GM23248 (cell line): ENCODE measurements at places on chromosomes 4 and X. TPM values are rescaled to one million over a fixed set of nuclear protein-coding genes. Genes with fewer than 3 reads are reported as not detected.

The TENT5D gene
- total RNA-seq: not detected in 2 replicates

DNA sequence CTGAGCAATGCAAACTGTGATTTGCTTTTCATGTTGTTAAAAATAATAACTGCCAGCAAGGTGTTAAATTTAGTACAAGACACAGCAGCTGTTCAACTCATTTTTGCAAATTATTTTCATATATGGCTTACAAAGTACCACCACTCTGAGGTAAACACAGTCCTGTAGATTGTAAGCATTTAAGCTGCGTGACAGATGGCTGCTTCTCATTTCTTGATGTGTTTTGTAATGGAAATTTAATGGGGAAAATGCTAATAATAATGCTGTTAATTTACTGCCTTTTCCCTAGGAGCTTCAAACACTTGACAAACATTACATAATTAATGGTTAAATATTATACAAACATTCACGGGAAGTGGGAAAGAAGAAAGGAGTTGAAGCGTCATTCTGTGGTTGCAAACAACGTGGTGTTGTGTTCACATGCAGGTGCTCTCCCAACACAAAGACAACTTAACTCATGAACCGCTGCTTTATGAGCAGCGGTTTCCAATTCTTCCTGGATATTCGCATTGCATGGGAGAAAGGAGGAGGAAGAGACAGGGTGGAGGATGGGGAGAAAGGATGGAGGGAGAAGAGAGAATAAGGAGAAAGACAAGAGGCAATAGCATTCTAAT is 236.8 kb upstream of the VCX start:
- DNase-seq: no peak

The MAGIX gene
- 1.3 and 8.0 TPM in 2 replicates for total RNA-seq

GRCh38 chrX:43646800-43647199 is 9.3 kb upstream of the MAOA start:
- DNase-seq: no peak

DNA sequence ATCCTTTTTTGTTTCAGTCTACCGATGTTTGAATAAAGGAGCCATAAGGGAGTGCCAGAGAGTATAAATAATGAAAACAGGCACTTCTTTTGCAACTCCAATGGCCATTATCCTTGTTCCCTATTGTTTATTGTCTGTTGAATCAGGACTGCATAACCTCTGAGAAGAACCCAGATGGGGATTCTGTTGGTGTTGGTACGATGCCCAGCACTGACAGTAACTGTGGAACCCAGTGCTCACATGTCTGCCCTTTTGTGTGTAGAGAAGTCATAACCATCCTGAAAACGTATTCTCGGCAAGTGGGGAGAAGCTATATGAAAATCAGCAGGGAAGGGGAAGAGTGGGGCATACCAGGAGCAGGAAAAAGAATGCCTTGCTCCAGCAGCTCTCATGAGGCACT is 195.1 kb upstream of the EDNRA start:
- no peak for DNase-seq

The HTN1 gene
- total RNA-seq: not detected in 2 replicates

DNA sequence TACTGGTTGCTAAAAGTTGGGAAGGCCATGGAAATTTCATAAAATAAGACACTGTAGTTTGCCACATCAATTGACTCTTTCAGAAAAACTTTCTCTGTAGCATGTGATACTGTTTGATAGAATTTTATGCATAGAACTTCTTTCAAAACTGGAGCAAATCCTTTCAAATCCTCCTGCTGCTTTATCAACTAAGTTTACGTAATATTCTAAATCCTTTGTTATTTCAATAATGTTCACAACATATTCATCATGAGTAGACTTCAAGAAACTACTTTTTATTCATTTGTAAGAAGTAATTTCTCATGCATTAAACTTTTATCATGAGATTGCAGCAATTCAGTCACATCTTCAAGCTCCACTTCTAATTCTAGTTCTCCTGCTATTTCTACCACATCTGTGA is 199.3 kb downstream of the PCDH18 start:
- no peak for DNase-seq

DNA sequence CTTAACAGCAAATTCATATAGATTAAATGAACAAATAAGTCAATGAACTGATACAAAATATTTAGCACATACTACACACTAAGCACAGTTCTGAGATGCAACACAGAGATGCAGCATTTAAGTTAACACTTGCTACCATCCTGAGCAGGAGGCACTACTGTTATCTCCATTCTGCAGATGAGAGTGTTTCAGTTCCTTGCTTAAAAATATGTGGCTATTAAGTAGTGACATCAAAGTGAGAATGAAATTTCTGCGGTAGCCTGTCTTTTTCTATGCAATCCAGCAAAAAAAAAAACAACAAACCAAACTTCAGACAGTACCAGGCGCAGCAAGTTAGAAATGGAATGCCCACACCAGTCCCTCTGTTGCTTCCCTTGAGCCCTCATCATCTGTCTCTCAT is 90.8 kb downstream of the SHISA3 start:
- DNase-seq: no peak

DNA sequence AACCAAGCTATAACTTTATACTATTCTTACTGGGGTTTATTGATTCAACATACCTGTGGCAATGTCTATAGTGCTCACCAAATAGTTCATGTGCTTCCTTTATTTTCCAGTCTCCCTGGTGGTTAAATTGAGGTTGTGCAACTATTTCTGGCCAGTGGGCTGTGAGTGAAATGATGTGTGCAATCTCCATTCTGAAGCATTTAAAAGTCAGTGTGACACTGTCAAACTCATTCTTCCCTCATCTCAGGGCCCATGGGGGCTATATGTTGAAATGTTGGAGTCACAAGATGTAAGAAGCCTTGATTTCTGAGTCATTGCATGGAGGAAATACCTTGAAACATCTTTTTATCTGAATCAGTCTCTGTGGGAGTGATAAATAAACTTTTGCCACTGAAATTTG is 414.3 kb upstream of the RPS6KA3 start:
- peak; percentile 70 for DNase-seq

DNA sequence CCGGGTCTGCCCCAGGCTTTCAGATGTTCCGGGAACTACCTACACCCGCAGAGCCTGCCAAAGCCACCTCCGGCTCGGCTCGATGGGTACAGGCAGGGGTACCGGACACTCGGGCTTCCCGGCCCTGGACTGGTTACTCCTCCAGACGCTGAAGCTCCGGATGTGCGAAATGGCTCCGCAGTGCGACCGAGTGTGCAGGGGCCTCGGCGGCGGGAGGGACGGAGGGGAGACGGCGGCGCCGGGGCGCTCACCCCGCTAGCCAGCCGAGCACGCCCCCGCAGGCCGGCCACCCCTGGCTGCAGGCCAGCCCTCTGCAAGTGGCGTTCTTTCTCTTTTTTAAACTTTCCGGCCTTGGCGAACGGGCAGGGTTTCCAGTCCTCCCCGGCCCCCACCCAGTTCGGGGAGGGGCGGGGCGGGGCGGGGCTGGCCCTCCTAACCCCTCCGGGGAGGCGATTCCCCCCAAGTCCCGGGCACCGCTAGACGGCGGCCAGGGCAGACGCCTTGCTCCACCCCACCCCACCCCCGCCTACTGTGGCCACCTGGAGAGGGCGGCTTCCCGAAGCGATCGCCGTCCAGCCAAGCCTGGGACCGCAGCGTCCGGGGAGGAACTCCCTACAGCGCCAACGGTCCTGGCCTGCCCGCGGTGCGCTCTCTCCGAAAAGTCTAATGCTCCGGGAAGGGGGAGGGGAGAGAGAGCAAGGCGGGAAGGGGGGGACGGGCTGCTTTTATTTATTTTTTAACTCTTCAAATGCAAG is 7.5 kb downstream of the BCOR start:
- peak; percentile 49 for DNase-seq

- peak; percentile 66 for DNase-seq
Observed at GRCh38 chr4:156983366-156983765, 11.8 kb upstream of the PDGFC start.

- DNase-seq: peak; percentile 16
Observed at GRCh38 chr4:16083241-16084191, at the start of gene PROM1. PROM1 (minus strand) TSS chr4:16084023; CDS start chr4:16075906, 8,117 bp downstream.

The PCDH19 gene
- 0.51 and 0.54 TPM in 2 replicates for total RNA-seq

- DNase-seq: peak; percentile 83
Observed at GRCh38 chr4:74675673-74676279, 118.5 kb downstream of the BTC start.

DNA sequence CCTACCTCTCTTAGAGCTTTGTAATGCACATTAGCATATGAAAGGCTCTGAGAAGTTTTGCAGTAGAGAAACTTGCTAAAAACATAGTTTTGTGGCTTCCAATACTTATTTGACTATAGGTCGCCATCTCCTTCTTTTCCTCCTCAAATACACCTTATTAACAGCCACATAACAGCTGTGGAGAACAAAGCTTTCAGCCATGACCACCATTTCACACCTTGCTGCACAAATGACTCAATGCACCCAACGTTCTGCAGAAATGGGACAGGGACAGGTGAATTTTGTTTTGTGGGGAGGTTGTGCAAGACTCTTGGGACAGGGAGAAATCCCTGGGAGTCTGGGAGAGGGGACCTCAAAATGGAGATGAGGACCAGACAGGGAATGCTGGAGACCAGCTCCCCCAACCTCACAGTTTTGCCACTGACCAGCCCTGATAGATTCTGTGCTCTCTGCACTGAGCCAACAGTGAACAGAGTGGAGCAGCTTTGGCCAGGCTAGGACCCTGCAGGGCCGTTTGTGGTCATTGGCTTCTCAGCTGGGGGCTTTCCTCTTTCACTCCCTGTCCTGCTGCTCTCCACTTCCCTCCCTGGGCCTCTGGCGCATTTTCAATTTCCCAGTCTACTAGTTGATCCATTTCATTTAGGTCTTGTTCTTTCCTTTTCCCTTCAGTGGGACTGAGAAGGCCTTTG is 16.6 kb downstream of the FRMPD3 start:
- DNase-seq: no peak

DNA sequence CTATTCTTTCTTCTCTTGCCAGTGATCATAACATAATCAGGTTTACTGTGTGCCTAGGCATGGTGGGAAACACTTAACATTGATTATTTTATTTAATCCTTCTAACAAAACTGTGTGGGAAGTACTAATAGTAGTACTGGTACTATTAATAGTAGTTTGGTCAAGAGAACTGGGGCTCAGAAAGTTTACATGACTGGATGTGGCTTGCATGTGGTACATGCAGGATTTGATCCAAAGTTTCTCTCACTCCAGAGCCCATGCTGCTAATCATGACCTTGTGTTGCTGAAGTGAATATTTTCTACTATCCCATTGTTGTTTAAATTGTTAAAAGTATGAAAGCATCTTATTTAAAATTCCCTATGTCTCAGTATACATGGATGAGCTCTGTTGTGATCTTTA is 78.4 kb downstream of the TMEM164 start:
- no peak for DNase-seq

DNA sequence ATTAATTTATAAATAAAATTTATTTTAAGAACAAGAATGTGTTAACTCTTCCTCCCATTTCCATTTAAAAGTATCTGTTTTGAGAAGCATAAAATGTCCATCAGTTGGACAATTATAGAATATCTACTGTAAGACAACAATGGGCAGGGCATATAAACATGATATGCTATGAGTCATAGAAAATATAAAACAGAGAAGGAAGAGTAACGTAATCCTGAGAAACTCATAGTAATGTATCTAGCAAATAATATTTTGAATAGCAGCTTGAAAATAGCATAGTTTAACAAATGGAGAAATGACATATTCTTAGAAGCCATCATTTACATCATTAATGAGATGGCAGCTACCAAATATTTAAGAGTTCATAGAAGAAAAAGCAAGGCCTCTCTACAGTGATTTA is 820.3 kb upstream of the PCDH10 start:
- DNase-seq: no peak

The LGI2 gene
- not detected in 2 replicates for total RNA-seq

The FAM9B gene
- total RNA-seq: not detected in 2 replicates

GRCh38 chr4:140943486-140944198 is 187.5 kb upstream of the TBC1D9 start:
- peak; percentile 77 for DNase-seq

GRCh38 chr4:162011089-162011488 is 152.7 kb downstream of the FSTL5 start:
- DNase-seq: no peak

DNA sequence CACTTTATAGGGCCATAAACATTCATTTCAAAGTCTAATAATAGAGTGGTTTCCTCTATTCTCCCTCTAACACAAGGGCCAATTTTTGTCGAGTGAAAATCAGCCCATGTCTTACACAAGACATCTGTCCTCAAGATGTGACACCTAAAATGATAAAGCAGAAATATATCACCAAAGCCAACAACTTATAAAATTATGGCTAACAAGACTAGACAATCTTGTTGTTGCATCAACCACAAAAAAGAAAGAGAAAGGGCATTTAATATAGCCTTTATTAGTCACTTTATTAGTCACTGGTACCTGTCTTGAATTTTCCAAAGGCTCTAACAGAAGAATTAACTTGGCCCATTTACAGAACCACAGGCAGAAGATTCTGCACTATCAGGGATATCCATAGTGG is 161.6 kb downstream of the SMIM20 start:
- DNase-seq: no peak

- peak; percentile 26 for DNase-seq
Observed at GRCh38 chr4:169756971-169757574, 671 bp downstream of the HPF1 start.

GRCh38 chr4:57154926-57155325 is 44.7 kb upstream of the IGFBP7 start:
- DNase-seq: no peak

DNA sequence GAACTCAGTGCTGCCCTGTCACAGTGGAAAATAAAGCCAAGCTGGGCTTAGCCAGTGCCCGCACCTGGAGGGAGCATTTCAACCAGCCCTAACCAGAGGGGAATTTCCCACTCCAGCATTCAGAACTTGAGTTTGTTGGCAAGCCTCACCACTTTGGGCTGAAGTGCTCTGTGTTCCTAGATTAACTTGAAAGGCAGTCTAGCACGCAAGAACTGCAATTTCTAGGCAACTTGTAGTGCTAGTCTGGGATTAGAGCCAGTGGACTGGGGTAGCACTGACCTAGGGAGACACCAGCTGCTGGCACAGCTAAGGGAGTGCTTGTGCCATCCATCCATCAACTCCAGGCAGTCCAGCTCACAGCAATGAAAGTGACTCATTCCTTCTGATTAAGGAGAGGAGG is 1060.6 kb upstream of the GRID2 start:
- no peak for DNase-seq

DNA sequence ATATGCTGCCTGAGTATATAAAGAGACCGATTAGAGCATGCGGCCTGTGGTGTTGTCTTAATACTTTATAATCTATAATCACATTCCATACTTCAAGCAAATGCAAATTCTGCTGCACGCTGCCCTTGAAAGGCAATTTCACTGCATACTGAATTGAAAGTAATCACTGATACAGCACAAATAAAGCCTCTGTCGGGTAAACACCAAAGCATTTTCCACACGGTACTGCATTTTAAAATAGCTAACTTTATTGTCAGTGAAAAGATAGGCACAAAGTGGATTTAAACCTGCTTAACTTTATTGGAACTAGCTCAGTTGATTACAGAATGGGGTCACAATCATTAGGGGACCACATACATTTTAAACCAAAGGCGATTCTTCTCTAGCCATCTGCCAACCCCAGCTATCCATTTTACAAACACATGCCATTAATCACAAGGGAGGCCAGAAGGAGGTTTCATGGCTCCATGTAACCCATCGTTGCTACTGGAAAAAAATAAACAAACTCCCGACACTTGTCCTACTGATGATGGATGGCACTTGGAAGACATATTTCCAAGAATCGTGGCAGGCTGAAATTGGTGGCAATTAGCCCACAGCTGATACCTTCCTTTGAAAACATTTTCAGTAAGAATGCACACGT is 65.9 kb downstream of the AMOT start:
- no peak for DNase-seq

GRCh38 chrX:118726887-118727685 is at the start of gene IL13RA1:
IL13RA1 (plus strand) TSS chrX:118727606; CDS start chrX:118727639, 33 bp downstream.
- peak; percentile 91 for DNase-seq

- DNase-seq: no peak
Observed at GRCh38 chr4:23374259-23374658, 515.6 kb downstream of the PPARGC1A start.

The XG gene
- 16.3 and 21.4 TPM in 2 replicates for total RNA-seq

The EBP gene
- total RNA-seq: 17.0 and 21.1 TPM in 2 replicates
